ENCODE measurements at places on chromosomes 11 and 22.

DNA sequence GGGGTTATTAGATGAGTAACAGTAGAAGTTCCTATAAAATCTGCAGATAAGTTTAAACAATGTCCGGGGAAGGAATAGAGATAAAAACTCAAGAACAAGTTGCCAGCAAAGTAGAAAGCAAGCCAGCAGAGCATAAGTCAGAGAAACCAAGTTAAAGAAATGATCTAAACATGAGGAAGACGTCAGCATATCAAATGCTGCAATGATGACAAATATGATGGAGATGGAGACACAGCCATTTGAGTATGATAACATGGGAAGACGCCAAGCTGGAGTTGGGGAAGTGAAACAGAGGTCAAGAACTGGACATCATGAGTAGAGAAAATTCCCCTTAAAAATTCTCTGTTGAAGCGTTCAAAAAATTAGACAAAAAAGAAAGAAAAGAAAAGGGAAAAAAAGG is 571.5 kb downstream of the CNTN5 start:
- no peak overlapping the region for H3K27ac ChIP-seq
- H3K36me3 ChIP-seq = no peaks in the 10 kb centered on the region
- DNase-seq = no peak
- no peaks in the 10 kb centered on the region for H3K4me1 ChIP-seq
- peaks cover 3% of the 10 kb centered on the region for H3K27me3 ChIP-seq

- no peak for DNase-seq
- H3K27me3 ChIP-seq = no peaks in the 10 kb centered on the region
- H3K4me3 ChIP-seq = no peak overlapping the region
- no peaks in the 10 kb centered on the region for H3K36me3 ChIP-seq
Measured at GRCh38 chr11:46127150-46127638, 5.9 kb upstream of the PHF21A start.

DNA sequence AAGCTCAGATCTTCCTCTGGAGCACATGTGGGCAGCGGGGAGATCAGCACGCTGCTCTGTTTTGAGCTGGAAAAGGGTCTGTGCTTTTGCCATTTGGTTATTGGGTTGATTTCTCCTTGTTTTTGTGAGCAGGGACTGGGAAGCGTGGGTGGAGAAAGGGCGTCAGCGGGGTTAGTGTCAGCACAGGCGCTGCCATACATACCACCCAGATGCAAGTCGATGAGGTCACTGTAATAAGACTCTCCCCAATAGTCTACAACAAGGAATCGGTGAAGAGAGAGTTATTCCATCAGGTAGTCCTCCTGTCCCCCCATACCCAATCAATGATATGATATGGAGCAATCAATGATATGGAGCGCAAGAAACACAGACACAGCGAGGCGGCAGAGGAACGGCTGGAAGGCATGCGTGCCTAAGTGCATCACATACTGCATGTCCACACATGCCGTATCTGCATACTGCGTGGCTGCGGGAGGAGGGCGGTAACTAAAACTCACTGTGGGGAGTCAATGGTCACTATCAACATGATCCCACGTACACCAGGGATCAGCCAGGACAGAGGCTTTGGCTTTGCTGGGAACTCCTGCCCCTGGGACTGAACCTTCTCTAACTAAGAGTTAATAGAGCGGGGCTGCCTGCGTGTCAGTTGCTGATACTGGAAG is 29.5 kb upstream of the BID start:
- no peak overlapping the region for H3K27ac ChIP-seq
- peaks cover 7% of the 10 kb centered on the region for H3K4me1 ChIP-seq
- H3K4me3 ChIP-seq = no peak overlapping the region
- no peaks in the 10 kb centered on the region for H3K27me3 ChIP-seq
- DNase-seq = no peak
- H3K36me3 ChIP-seq = peaks cover 43% of the 10 kb centered on the region

DNA sequence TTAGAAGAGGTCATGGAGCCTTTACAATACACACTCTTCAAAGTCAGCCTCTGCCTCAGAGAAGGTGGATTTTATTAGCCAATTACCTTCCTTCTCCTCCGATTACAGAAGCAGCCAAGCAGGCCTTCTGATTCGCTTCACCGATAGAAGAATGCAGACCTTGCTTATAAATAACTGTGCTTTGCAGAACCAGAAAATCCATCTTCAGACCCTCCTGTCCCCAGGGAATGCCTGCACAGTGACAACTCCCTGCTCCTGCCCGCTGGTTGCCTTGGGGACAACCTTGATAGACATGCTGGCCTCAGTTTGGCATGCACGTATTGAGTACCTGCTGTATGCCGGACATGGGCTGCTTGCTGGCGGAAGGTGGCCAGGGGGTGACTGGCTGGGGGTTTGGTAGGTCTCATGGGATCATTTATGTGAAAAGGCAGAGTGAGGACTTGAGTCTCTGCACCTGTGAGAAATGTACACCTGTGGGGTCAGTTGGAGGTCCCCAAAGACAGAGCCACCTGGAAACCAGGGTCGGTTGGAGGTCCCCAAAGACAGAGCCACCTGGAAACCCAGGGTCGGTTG is 1238.7 kb downstream of the BRD1 start:
- H3K36me3 ChIP-seq = no peaks in the 10 kb centered on the region
- H3K27me3 ChIP-seq = no peaks in the 10 kb centered on the region
- no peak overlapping the region for H3K4me3 ChIP-seq

DNA sequence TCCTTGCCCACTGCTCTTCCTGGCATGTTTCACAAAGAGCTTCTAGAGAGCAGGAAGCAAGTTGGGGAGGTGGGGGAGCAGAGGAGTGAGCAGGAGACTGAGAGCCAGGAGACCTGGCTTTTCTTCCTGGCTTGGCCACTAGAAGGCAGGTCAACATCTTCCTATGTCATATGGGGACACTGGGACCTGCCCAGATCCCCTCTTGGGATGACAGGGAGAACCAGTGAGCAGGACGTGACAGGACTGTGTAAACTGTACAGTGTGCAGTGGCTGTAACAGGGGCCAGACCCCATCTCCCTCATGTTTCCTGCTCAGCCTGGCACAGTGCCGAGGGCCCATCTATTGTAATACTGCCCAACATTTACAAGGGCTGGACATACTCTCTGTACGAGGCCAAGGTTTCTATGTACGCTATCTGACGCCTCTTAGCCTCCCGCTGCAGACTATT is 29.4 kb downstream of the GDPD5 start:
- no peaks in the 10 kb centered on the region for H3K36me3 ChIP-seq
- peaks cover 34% of the 10 kb centered on the region for H3K4me1 ChIP-seq
- H3K27ac ChIP-seq = no peak overlapping the region
- DNase-seq = no peak
- no peaks in the 10 kb centered on the region for H3K27me3 ChIP-seq

DNA sequence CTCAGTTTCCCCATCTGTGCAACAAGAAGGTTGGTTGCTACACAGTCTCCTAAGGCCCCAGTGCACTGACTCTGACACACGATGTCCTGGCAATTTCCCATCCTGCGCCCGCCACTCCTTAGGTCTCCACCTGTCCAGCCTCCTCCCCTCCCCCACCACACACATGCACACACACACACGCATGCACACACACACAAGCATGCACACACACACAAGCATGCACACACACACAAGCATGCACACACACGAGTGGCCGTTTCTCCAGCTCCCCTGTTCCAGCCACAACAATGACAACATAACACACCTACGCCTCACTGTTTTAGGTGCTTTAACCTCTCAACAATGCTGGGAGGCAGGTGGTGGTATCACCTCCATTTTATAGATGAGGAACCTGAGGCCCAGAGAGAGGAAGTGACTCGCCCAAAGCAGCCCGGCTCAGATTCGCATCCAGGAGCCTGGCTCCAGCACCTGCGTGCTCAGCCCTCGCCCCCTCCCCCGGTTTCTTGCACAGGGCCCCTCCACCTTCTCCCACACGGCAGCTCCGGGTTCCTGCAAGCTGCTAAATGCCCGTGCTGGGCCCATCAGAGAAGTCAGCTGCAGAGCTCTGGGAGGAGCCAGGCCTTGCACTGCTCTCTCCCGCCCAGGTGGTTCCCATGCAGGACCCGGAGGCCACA is 13.0 kb downstream of the CYTH4 start:
- H3K27ac ChIP-seq = no peak overlapping the region
- DNase-seq = no peak
- no peaks in the 10 kb centered on the region for H3K4me1 ChIP-seq
- H3K4me3 ChIP-seq = no peak overlapping the region
- no peaks in the 10 kb centered on the region for H3K36me3 ChIP-seq

GRCh38 chr11:98732947-98733346 is 287.8 kb upstream of the CNTN5 start:
- no peaks in the 10 kb centered on the region for H3K36me3 ChIP-seq
- no peaks in the 10 kb centered on the region for H3K4me1 ChIP-seq
- H3K4me3 ChIP-seq = no peak overlapping the region

- no peaks in the 10 kb centered on the region for H3K36me3 ChIP-seq
- H3K4me1 ChIP-seq = no peaks in the 10 kb centered on the region
- no peak overlapping the region for H3K27ac ChIP-seq
- H3K4me3 ChIP-seq = no peak overlapping the region
Measured at GRCh38 chr11:93323747-93324146, 6.8 kb upstream of the DEUP1 start.

DNA sequence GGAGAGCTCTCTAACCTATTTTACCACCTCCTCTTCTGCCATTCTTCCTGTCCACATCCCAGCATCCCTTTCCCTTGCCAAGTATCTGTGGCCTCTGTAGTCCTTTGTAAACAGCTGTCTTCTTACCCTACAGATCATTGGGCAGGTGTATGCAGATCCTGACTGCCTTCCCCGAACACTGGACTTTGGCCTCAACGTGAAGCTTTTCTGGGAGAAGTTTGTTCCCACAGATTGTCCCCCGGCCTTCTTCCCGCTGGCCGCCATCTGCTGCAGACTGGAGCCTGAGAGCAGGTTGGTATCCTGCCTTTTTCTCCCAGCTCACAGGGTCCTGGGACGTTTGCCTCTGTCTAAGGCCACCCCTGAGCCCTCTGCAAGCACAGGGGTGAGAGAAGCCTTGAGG is 17.3 kb downstream of the PIK3IP1 start:
- no peak overlapping the region for H3K27ac ChIP-seq
- DNase-seq = no peak
- H3K4me1 ChIP-seq = no peaks in the 10 kb centered on the region
- no peak overlapping the region for H3K4me3 ChIP-seq

DNA sequence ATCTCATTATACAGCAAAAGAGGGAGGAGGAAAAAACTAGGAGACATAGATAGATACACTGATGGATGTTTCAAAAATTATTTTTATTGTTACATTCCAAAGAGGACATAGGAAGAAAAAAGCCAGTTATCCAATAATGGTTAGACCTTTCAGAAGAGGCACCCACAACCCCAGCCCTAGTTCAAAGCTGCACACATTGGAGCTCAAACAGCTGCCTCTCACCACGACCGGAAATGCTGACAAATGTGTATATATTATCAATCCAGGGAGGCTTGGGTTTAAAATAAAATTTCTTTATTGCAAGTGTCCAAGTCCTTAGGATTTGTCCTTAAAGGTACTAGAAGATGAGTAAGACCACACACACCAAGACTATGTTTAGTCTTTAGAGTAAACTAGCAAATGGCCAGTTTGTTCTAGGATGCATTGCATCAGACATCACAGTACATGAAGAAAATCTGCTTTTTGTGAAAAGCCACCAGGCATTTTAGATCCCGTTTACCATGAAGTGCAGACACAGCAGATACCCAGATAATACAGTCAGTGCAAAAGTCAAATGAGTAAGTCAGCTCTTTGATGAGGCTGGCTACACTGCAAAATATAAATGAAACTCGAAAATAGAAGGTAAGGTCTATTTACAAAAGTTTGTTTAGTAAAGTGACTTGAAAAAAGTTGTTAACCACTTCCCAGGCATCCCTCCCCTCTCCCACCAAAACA is 4.6 kb upstream of the ASCL3 start:
- H3K27ac ChIP-seq = no peak overlapping the region
- DNase-seq = no peak
- no peaks in the 10 kb centered on the region for H3K4me1 ChIP-seq
- H3K27me3 ChIP-seq = no peaks in the 10 kb centered on the region
- H3K36me3 ChIP-seq = peaks cover 41% of the 10 kb centered on the region

DNA sequence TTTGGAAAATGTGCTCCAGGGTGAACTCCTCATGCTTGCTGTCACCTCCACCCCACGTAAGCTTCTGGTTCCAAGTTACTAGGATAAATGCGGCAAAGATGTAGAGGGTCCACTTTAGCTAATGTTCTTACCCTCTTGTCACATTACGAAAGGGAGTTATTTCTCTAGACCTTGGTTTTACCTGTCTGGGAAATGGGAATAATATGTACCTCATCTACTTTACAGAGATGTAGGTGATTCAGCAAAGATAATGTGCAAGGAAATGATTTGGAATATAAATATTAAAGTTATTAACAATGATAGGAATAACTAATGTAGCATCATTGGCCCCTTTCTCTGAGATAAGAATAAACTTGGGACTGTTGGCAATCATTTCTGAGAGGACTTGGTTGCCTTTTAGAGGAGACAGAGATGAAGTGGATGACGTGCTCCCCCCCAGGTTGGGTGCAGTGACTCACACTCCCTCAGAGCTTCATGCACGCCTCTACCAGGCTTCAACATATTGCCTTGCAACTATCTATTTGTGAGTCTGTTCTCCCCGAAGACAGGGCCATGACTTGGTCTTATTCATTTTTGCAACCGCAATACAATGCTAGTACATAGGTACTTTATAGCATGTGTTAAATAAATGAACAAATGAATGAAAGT is 97.1 kb downstream of the ME3 start:
- H3K27ac ChIP-seq = no peak overlapping the region
- no peak for DNase-seq
- no peaks in the 10 kb centered on the region for H3K36me3 ChIP-seq

GRCh38 chr11:96338910-96339705 is 3.9 kb downstream of the MAML2 start:
- H3K27ac ChIP-seq = peak overlapping the region; percentile 54
- no peak for DNase-seq

DNA sequence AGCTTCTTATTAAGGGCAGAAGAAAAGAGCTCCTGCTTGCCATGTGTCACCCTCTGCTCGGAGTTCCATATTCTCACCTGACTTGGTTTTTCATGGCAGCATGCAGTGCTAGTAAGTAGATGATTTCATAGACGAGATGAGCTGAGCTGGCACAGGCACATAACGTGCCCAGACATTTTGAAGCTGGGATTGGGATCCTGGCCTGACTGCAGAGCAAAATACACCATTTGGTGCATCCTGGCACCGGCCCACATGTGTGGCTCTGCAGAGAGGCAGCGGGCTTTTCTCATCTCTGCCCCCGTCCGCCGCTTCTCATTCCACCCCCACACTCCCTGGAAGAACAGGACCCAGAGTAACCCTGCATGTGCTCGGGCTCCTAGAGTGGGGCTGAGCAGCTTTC is 24.8 kb downstream of the FAM118A start:
- H3K36me3 ChIP-seq = peaks cover 52% of the 10 kb centered on the region
- peaks cover 11% of the 10 kb centered on the region for H3K4me1 ChIP-seq
- no peaks in the 10 kb centered on the region for H3K27me3 ChIP-seq
- H3K4me3 ChIP-seq = no peak overlapping the region
- no peak for DNase-seq

- no peaks in the 10 kb centered on the region for H3K27me3 ChIP-seq
- H3K4me3 ChIP-seq = no peak overlapping the region
- no peaks in the 10 kb centered on the region for H3K4me1 ChIP-seq
- DNase-seq = no peak
- no peaks in the 10 kb centered on the region for H3K36me3 ChIP-seq
Measured at GRCh38 chr11:98277251-98277912, 743.4 kb upstream of the CNTN5 start.
